ENCODE measurements at places on chromosomes 6 and 20.
A peak's percentile ranks its signal among the peaks of the same experiment; 100 is the strongest.

GRCh38 chr20:1651268-1652058 lies 6.1 kb downstream of the SIRPG start:
- DNase-seq: no peak

GRCh38 chr6:73511796-73512195 lies 9.0 kb downstream of the EEF1A1 start:
- DNase-seq: no peak

DNA sequence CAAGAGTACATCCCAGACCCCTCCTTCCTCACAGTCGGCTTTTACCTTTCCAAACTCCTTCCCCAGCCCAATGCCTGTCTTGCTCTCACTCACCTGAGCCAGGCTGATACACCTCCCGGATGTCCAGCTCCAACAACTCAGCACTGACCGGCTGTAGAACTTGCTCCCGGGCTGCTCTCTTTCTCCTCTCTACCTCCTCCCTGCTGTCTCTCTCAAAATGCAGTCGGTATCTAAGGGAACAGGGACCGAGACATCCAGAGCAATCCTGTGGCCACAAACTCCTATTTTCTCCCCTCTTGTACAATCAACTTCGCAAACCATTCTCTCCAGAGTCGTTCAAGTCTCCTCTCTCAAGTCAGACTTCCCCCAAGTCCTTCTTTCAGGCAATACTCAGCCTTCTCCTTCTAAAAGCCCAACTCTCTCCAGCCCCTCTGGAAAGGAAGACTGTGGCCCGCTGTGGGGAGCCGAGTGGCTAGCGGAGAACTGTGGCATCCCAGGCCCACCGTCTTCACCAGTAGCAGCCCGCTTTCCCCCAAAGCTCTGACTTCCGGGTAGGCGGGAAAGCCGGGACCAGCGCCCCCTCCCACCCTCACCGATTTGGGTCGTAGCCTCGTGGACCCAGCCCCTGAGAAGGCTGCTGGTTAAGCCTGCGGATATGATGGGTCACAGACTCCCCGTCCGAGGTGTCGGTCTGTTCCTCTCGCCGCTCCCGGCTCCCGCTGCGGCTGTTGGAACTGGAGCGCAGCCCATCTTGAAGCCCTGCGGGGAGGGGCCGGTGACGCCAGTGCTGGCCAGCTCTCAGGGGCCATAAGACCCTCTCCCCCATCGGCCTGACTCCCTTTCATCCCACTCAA lies 1.1 kb downstream of the GNL1 start:
- no peak for DNase-seq

DNA sequence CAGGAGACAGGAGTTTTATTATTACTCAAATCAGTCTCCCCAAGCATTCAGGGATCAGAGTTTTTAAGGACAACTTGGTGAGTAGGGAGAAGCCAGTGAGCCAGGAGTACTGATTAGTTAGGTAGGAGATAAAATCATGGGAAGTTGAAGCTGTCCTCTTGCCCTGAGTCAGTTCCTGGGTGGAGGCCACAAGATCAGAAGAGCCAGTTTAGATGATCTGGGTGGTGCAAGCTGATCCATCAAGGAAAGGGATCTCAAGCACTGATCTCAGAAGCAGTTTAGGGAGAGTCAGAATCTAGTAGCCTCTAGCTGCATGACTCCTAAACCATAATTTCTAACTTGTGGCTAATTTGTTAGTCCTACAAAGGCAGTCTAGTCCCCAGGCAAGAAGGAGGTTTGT lies 706.5 kb upstream of the MAP3K7 start:
- no peak for DNase-seq

- no peak for DNase-seq
These were observed 28.2 kb upstream of the NOX3 start for GRCh38 chr6:155483858-155484257.

GRCh38 chr6:37638414-37639341 lies 59.0 kb downstream of the MDGA1 start:
- no peak for DNase-seq

GRCh38 chr6:129671442-129672340 lies 38.3 kb downstream of the ARHGAP18 start:
- DNase-seq: no peak

- peak; percentile 58 for DNase-seq
These were observed 83.6 kb downstream of the LCA5 start for GRCh38 chr6:79453558-79454042.

DNA sequence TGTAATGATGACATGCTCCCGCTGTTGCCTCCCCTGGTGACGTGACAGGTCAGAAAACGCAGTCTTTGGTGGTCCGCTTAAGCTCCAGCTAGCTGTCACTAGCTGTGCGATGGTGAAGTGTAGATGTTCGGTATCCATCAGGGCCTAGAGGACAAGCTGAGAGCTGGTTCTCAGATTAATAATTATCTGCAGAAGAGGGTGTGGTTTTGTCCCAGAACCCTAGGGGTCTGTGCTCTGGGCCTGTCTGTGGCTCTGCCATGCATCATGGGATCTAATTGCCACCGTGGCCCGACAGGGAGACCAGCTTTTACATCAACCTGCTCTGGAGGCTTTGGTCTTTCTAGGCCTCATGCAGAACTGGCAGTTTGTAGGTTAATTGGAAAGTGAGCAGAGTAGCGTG lies 34.1 kb downstream of the ERMARD start:
- no peak for DNase-seq

- no peak for DNase-seq
These were observed 8.8 kb downstream of the THBS2 start for GRCh38 chr6:169244684-169245383.

DNA sequence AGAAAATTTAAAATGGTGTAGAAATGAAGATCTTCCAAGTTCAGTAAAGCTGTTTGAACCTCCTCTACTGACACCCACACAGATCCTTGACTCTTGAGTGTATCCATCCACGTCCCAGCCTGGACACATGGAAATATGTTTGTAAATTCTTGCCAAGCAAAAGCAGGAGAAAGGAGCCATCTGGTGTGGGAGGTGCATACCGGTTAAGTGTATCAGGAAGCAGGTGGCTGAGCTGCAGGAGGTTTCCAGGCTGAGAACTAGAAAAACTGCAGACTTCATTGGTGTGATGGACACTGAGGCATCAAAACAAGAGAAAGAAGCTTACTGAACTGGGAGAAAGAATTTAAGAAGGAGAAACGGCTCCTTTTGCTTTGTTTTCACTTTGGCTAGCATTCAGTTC lies 229.9 kb upstream of the GRIK2 start:
- DNase-seq: no peak

DNA sequence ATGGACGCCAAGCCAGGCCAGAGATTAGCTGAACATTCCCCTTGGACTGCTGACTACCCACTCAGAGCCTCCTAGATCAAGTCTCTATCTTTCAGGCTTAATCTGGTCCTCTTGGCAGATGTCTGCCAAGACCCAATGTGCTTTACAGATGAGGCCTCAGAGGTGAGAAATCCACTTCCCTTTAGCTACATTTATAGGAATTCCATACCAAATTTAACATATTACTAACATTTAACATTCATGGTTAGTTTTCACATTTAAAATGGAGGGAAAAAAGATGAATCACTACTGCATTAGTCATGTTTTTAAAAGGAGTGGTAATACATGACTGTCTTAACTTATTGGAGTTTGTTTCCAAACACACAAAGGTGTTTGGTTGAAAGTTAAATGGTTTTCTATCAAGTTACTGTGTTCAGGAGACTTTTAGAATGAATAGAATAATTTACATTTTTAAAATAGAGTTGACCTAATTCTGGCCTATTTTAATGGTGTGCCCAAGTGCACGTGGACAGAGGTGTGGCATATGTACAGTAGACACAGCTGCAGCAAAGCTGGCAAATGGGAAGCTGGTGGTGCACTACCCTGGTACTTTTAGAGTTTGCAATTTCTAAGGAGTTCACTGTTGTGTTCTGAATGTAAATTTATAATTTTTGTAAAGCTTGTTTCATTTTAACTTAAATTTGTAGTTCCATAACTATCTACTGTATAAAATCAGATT lies 41.9 kb upstream of the CALHM6 start:
- DNase-seq: peak; percentile 29

- no peak for DNase-seq
These were observed 697.0 kb upstream of the POU3F2 start for GRCh38 chr6:98137391-98137790.

- peak; percentile 87 for DNase-seq
These were observed 48.3 kb downstream of the PTPN1 start for GRCh38 chr20:50558483-50558925.

DNA sequence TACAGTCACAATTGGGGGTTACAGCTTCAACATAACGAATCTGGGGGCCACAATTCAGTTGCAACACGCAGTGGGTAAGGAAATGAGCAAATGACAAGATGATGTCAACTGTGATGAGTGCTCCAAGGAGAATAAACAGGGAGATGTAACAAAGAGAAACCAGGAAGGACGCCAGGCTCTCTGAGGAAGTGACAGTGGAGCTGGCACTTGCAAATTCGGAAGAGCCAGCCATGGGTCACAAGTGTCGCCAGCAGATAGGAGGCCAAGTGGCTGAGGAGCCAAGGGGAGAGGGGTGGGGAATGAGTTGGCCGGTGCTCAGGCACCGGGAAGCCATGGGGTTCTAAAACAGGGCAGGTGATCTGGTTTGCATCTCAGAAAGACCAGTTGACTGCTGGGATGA lies 136.4 kb downstream of the EYA2 start:
- no peak for DNase-seq

GRCh38 chr20:32004963-32005362 lies 5.3 kb upstream of the CCM2L start:
- DNase-seq: no peak

DNA sequence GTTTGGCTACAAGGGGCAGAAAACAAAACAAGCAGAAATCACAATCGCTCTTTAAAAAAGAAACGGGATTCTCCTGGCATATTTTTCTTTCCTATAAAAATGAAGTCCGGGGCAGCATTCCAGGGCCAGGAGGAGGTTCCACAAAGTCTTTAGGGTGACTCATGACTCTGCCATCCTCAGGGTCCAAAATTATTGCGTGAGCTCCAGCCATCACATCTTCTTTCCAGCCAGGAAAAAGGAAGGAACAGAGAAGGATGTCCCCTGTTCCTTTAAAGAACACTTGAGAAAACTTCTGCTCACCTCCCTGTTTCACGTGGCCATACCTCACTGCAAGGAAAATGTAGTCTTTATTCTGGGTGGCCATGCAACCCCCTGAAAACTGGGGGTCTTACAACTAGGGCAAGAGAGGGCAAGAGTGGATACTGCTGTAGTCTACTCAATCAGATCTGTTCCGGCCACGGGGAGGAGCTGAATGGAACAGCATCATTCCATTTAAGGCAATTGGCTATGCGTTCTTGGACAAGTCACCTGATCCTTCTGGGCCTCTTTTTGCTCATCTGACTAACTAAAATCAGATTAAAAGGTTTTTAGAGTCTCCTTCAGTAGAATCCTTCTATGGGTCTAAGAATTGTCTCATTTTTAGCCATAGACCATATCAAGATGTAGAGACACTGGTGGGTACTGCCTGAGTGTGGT lies 49.4 kb downstream of the CTCFL start:
- no peak for DNase-seq

DNA sequence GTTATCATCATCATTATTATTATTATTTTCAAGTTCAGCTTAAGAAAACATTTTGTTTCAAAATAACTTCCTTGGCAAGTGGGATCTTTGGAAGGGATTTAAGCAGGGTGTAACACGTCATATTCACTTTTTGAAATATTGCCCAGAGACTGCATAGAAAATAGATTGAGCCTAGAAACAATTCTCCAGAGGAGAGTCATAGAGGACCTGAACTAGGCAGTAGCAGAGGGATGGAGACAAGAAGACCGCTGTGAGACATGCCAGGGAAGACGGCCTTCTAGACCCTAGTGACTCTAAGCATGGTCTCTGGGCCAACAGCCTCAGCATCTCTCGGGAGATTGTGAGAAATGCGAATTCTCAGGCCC lies 55.5 kb downstream of the EDN1 start:
- no peak for DNase-seq

DNA sequence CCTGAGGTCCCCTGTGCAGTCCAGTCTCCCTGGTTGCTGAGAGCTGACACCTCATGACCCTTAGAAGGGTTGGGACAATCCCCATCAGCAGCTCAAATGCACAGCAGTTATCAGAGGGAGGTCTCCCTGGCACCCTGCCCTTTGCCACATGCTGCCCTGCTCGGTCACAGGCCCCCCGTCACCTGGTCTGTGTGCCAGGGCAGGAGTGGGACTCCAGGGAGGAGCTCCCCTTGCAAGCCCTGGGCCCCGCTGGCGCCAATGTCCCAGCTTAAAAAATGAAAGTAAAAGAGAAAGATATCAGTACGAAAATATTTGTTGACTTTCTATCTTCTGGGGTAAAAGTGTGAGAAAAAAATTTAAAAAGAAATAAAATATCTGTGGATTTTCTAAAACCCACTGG lies 68.1 kb upstream of the SLC22A16 start:
- no peak for DNase-seq

GRCh38 chr6:43391440-43392031 lies 22.1 kb upstream of the ZNF318 start:
- DNase-seq: no peak

- DNase-seq: peak; percentile 88
These were observed 12.2 kb upstream of the RSPH3 start for GRCh38 chr6:159012201-159012600.

DNA sequence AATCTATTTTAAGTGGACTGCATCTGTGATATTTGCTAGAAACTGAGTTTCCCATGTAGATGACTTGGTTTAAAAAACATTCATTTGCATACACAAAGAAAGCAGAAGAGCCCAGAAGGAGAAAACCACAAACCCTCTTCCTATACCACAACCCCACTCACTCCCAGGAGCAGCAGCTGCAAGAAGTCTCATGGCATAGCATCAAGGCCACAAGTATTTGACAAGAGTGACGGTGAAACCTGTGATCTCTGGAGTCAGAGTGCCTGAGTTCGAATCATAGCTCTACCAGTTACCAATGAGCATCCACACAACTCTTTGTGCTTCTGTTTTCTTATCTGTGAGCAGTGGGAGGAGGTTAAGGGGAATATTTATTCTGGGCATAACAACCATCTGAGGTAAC lies 44.7 kb upstream of the SIRPG start:
- DNase-seq: no peak

DNA sequence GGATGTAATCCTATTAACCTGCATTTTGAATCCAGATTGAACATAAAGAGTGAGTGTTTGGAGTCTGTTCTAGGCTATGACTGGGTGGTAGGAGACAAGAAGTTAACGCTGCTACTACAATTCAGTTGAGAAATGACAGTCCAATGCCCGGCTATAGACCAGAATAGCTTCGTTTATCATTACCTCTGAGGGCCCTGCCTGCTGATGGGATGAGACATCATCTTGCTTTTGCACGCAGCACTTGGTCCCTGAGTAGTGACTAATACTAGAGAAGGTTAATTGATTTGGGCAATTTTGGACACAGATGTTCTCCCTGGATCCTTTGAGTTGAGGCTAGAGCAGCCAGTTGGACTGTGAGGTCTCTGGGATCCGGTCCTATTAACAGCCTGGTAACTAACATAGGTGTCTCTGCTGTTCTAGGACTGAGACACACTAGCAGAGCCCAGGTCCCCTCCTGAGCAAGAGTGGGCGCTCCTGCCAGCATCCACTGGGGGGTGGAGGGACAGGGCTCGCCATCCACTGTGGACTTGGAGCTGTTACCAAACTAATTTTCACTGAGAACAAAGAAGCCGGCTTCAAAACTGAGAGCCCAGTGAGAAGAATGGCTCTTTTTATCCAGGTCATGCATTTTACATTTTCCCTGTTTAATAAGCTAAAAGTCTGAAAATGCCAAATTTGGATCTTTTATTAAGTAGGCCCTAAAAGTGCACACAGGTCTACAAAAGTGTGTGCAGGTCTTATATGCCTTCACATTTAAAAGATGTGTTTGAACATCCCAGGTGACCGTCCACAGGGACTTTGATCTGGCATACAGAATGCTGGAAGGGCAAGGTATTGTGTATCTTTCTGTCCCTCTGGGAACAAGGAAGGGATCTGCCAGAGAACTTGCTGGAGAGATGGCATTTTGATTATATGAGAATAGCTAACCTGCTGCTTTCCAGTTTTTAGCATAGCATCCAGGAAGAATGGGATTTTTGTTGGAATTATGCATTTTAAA lies 212.5 kb downstream of the CDH4 start:
- DNase-seq: no peak

All from kidney glomerular epithelial cell (primary cell).